Keratinocyte (primary cell): ENCODE measurements at places on chromosomes 3 and 15.

GRCh38 chr3:41363830-41364523 lies 164.7 kb downstream of the CTNNB1 start:
- DNase-seq: no peak

- no peak for DNase-seq
Measured at GRCh38 chr3:127411083-127411727, 123.4 kb upstream of the PRR20G start.

GRCh38 chr3:164326714-164327113 lies 751.6 kb downstream of the SI start:
- no peak for DNase-seq

DNA sequence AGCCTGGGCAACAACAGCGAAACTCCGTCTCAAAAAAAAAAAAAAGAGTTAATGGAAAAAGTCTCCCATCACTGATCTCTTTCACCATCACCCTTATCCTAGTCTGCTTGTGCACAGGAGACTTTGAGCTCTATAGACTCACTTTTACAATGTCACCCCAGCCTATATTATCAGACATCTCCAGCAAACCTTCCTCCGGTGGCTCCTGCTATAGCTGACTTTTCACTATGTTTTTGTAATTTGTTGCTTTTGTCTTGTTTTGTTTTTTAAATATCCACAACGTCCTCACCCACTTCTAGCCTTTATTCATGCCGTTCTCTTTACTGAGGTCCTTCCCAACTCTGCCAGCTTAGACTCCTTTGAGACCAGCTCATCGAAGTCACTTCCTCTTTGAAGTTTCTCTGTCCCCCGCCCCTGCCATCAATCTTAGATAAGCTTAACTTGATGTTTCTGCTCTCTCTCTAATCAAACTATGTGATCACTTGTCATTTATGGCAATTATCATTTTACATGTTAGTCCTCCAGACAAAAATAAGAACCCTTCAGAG lies 82.7 kb upstream of the CHD2 start:
- no peak for DNase-seq

DNA sequence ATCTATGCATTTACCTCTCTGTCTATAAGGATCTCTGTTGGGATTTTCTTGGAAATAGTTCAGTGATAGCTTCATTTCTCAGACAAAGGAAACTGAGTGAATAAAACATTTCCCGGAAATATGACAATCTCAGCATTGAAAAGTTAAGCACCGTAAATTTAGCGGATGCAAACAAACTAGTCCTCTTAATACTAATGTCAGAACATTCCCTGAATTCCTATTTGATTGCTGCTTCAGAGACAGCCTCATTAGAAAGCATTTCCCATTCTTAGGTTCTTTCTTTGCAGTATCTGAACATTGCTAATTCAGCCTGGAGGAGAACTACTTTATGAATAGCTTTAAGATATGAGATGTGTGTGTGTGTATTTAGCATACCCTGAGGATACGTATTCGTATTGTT lies 101.3 kb downstream of the NR2F2 start:
- no peak for DNase-seq

- peak; percentile 59 for DNase-seq
Measured at GRCh38 chr3:30659270-30660130, 53.1 kb downstream of the TGFBR2 start.

- no peak for DNase-seq
Measured at GRCh38 chr3:171190668-171191067, 164.1 kb upstream of the SLC2A2 start.

- no peak for DNase-seq
Measured at GRCh38 chr3:176967522-176967921, 229.8 kb downstream of the TBL1XR1 start.

GRCh38 chr3:37907906-37908305 lies 46.2 kb downstream of the CTDSPL start:
- no peak for DNase-seq

- DNase-seq: no peak
Measured at GRCh38 chr15:85492406-85492805, 112.0 kb downstream of the AKAP13 start.

- DNase-seq: peak; percentile 21
Measured at GRCh38 chr15:45729141-45729540, 94.3 kb downstream of the SQOR start.
